ENCODE measurements at places on chromosomes 16 and 17. TPM values are rescaled to one million over a fixed set of nuclear protein-coding genes. Genes with fewer than 3 reads are reported as not detected.

HSD11B2 gene
- total RNA-seq = 0.27 TPM

SMARCD2 gene
- total RNA-seq = 211 TPM

CCL1 gene
- total RNA-seq = not detected

SLC12A3 gene
- total RNA-seq = not detected

SHPK gene
- 16.4 TPM for total RNA-seq

MT2A gene
- total RNA-seq = 21.8 TPM

ERBB2 gene
- total RNA-seq = 7.5 TPM

DHX8 gene
- 31.0 TPM for total RNA-seq
